AG04450 (cell line): ENCODE measurements at places on chromosomes 5 and 9.

DNA sequence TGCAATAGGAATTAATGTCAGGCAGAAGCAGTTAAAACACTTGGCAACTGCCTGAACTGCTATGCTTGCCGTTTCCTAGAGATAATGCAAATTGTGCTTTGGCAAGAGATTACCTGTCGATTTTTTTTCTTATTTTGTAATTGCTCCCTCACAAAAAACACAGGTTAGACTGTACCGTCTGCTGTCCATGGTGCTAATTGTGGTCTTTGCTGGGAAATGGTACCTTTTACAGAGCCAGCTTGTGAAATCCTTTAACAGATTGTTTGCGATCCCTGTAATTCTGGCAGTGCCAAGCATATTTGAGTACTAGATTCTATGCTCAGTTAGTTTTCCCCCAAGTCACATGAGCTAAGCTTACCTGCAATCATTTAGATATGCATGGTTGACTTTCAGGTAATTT, 2125.8 kb upstream of the WWC1 start:
- no peak for DNase-seq

DNA sequence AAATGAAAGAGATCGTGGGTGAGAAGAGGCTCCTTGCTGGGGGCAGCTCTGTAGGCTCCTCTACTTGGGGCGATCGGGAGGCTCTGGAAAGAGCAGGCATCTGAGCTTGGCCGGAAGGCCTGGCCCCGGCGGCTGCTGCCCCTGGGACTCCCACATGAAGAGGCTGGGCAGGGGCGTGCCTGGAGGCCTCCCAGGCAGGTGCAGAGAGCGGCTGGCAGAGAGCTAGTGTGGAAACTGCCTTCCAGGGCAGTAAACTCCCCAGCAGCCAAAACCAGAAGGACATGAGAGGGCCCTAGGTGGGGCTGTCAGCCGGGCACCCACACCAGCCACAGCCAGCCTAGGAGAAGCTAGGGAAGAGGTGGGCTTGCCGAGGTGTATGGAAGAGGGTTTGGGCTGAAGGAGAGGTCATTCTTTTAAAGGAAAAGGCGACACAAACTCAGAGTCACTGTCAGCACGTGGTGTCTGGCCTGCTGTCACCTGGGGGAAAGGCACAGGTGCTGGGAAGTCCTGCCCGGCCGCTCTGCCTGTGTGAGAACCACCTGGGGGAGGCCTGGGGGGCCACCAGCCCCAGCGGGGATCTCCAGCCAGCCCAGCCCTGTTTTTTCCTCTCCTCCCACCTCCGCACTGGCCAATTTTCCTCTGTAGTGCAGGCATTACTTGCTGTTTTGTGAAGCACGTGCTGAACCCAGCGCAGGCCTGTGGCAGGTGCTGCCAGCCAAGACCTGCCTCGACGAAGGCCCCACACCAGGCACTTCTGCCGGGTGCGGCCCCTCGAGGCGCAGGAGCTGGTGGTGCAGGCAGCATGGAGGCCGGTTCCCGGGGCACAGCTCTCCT, 44.8 kb upstream of the EGFL7 start:
- no peak for DNase-seq

DNA sequence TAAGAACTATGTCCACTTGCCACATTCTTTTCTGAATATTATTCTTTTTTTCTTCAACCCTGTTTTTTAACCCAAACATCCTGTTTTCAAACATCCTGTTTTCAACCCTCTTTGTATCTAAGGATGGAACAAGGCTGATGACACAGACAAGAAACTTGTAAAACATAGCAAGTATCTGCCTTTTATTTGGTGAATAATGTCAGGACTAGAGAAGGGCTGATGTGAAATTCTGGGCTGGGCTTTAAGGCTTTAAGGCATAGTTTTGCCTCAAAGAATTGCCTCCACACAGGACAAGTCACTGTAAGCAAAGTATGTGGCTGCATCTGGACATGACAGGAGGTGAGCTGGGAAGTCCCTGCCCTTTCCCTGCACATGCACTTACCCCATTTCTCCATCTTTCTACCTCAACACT, 42.5 kb upstream of the RIC1 start:
- peak; percentile 37 for DNase-seq

GRCh38 chr5:2996687-2997086, 245.2 kb upstream of the IRX2 start:
- no peak for DNase-seq

DNA sequence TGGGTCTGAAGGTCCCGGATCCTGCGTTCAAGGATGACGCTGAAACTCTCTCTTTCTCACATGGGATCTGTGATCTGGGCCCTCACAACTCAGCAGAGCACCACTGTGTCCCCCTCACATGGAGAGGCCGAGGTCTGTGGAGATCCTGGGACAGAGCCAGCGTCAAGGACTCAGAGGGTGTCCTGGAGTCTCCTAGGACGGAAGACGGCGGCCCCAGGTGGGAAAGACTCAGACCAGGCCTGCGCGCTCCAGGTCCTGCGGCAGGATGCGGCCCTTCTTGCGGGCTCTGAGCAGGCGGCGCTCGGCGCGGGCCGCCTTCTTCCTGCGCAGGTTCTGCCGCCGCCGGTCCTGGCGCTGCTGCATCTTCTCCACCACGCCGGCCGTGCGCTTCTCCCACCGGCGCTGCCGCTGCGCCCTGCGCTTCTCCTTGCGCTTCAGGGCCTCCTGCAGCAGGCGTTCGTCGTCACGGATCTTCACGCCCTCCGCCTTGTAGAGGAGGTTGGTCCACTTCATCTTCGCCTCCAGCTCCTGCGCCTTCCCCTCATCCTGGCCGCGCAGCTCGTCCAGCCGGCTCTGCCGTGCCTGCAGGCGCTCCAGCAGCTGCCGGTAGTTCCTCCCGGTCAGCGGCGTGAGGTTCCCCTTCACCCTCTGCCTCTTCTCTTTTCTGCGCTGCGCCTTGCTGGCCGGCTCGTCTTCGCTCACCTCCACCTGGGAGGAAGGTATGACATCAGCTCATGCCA, 4.2 kb downstream of the SURF6 start:
- no peak for DNase-seq

DNA sequence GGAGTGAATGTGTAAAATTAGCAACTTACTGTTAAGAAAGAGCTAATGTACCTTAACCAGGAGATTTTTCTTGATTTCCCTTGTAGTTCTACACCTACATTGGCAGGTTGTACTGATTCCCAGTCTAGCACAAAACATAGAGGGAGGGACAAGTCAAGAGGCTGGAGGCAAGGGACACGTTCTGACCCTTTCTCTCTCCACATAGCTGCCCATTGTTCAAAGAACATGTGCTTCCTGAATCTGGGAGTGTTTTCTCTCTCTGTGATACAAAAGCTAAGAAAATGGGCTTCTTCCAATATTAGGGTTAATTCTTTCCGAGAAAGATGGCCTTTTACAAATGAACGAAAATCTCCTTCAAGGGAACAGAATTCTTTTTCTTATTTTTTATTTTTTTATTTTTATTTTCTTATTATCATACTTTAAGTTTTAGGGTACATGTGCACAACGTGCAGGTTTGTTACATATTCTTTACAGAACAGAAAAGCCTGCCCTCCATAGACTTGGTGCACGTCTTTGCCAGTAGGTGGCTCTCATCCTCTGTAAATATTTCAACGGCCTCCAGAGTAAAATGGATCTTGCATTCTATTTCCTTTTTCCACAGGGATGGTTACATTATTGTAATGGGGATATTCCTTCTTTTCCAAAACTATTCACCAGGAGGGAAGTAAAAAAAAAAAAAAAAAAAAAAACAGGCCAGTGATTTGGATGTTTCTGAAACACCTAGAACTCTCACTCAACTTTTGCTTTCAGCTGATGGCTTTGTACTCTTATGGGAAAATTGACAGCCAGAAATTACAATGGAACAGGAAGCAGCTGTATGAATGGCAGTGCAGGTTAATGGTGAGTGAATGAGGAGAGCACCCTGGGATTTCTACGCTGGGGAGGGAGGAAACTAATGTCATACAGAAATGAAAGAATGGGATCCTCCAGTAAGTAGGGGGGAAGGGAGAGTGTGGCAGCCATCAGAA, 13.1 kb upstream of the IFNA5 start:
- no peak for DNase-seq

DNA sequence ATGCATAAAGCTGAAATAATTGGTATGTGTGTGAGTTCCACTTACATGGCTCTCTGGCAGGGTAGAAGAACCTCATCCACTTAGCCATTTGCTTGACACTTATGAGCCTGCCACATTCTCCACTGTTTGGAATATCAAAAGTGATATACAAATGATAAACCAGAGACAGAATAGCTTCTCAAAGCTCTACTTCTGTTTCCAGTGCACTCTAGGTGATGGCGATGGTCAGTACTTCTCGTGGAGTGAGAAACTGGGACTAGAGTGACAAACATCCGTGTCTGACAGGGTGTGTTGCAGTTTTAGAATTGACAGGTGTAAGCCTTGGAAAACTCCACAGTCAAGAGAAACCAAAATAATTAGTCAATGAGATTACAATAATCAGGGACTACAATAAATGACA, 935.8 kb upstream of the TYRP1 start:
- no peak for DNase-seq

GRCh38 chr5:173069671-173070070, 13.5 kb downstream of the CREBRF start:
- DNase-seq: no peak

- DNase-seq: no peak
Observed at GRCh38 chr5:146466521-146467349, 19.6 kb downstream of the TCERG1 start.

DNA sequence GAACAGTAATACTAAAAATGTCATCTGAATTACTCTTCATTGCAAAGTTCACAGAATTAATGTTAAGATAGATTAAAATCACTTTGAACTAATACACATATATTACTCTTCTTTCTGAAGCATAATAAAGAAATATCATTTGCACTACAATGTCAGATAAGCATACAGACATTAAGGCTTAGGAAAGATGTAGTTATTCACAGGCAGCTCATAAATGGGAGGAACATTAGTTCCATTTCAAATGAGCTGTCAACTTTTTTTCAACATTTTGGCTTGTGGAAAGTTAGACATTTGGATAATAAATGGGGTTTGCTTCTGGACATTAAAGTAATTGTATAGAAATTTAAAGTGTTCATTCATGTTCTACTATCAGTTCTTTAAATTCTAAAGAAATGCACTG, 6.3 kb downstream of the FGF10 start:
- no peak for DNase-seq

DNA sequence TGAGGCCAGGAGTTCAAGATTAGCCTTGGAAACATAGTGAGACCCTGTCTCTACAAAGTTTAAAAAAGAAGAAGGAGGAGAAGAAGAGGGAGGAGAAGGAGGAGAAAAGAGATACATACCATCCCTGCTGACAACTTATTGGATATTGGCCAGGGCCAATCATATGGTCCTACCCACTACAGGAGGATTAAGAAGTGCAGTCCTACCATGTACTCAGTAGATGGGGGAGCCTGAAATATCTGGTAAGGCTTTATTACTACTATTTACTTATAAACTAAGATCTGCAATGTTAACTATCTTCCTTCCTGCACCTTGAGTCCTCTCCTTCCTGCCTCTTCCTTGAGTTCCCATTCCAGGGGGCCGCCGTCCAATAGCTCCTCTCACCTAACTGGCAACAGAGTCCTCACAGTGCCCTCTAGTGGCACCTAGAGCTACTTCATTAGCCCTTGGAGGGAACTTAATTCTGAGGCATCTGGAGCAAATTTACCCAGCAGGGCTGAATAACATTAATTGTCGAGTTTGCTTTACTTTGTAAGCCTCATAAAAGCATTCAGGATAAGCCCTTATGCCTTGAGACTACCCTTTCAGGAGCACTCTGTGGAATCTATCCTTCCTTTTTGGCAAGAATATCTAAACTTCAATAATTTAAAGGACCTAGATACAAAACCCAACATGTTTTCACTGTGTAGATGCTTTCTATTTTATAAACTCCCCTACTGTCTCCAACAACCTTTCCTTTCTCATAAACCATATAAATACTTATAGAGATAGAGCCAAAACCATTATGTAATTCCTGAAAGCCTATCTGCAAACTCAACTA, 39.1 kb upstream of the RANBP6 start:
- peak; percentile 48 for DNase-seq

GRCh38 chr9:103458826-103459225, 463.7 kb downstream of the CYLC2 start:
- no peak for DNase-seq

DNA sequence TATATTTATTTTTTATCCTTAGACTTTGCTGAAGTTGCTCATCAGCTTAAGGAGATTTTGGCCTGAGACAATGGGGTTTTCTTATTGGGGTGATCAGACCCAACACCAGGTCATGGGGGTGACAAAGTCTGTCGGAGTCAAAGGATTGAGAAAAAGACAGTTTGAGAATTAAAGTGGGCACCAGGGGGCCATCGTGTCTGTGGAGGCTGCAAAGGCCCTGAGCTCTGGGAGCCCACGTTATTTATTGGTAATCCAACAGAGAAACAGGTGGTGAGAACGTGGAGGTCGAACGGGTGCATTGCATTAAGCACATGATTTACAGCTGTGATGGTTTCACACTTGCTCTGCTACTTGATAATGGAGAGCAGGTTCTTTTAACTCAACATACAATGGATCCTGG, 102.5 kb upstream of the CDH10 start:
- no peak for DNase-seq

- DNase-seq: no peak
Observed at GRCh38 chr5:6302684-6303083, 75.7 kb downstream of the MED10 start.

GRCh38 chr5:142660731-142661130, 25.2 kb downstream of the FGF1 start:
- no peak for DNase-seq

DNA sequence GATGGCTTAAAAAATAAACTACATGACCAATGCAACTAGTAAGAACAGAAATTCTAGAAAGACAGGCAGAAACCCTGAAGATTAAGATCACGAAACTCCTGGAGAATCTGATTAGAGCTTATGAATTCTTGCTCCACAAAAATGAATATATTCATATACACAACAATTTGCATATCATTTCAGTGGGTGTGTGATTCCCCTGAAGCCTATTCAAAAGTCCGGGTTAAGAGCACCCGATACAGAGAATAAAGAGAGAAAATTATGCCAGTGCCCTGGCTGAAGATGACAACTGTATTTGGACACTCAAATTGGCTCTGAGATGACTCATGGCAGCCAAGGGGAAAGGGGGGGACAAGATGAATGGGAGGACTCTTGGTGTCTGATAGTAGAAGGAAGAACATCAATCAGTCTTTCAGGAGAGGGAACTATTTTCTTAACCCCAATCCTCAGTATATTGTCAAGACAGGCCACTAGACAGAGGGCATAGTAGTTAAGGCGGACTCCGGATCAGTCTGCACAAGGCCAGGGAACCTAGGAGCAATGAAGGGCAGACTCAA, 6.0 kb downstream of the TMOD1 start:
- no peak for DNase-seq
